ENCODE measurements at places on chromosomes 6 and 20.

DNA sequence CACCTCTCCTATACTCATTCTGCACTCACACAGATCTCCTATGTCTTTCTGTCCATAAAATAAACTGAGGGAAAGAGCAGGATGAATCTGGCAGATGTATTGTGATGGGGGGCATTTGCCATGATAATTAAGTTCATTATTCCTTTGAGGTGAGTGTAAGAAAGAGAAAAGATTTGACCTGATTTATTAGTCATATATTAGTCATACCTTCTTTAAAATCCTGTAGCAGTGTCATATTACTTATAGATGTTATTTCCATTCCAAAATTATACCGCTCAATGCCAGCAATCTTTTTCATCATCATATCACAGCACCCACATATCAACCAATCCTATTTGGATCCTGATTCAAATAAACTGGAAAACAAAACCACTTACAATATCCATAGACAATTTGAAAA lies 733.3 kb upstream of the SLC35B3 start:
- no peak for DNase-seq

DNA sequence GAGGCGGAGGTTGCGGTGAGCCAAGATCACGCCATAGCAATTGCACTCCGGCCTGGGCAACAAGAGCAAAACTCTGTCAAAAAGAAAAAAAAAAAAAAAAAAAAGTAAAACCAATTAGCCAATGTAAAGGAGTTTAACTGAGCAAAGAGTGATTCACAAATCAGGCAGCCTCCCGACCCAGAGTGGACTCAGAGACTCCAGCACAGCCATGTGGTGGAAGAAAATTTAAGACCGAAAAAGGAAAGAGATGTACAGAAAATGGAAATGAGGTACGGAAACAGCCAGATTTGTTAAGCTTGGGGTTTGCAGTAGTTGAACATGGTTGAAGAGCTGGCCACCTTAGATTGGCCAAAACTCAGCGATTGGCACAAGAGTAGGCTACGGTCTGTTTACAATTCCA lies 51.4 kb downstream of the ERMARD start:
- DNase-seq: no peak

- peak; percentile 36 for DNase-seq
Observed at GRCh38 chr6:16836144-16836981, 75.1 kb upstream of the ATXN1 start.

- DNase-seq: no peak
Observed at GRCh38 chr20:37128803-37129202, 33.0 kb upstream of the RBL1 start.

DNA sequence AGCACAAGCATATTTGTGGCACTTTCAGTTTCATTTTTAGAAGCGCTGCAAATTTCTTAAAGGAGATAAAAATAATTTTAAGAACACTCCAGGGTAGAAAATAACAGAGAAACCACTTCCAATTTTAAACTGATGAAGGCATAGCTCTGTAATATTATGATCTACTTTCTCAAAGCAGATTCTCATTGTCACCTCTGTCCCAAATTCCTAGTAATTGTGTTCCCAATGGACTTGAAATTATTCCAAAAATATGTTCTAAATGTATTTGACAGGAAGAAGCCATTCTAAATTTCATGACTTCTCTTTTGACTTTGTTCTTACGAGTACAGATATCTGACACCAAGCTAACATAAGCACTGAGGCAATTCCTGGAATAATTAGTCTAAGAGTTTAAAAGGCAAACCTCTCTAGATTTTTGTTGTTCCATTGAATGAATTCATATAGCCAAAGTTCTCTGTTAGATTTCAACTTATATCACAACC lies 140.2 kb upstream of the CARMIL1 start:
- DNase-seq: peak; percentile 34

DNA sequence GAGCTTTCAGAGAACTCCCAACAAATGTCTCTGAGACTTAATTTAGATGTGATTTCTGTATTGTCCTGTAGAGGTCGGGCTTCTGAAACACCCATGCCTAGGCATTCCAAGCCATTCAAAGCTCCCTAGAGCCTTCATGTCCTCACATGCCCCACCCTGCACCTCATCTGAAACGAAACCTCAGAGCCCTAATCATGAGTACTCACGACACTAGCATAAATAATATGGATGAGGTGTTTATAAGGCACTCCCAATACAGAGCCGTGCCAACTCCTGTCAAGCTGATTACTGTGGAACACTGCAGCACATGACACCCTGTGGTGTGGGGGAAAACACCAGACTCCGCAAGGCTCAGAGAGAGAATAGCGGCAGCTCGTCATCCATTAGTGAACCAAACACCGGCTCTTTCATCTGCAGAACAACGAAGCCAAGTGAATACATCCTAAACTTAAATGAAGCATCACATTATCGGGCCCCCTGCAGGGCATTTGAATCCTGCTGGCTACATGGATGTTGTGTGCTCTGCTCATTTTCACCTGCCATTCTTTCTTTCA lies 83.8 kb downstream of the FNDC1 start:
- peak; percentile 18 for DNase-seq

DNA sequence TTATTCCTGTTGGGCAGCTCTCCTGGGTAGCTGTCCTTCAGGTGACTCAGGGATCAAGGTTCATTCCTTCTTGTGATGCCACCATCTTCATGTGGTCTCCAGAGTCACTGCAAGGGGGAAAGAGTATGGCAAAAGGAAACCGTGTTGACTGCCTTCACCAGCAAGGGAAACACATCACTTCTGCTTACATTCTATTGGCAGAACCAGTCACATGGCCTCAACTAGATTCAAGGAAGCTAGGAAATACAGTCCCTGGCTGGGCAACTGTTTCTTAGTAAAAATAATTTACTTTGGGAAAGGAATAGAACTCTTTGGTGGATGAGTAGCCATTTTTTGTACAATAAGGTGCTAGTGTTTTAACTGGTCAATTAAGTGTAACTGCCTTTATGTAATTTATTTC lies 5.3 kb downstream of the ANKRD6 start:
- no peak for DNase-seq

- DNase-seq: no peak
Observed at GRCh38 chr20:56551571-56551970, 18.5 kb downstream of the FAM209B start.

GRCh38 chr20:49888212-49889000 lies 26.9 kb downstream of the SPATA2 start:
- peak; percentile 46 for DNase-seq

DNA sequence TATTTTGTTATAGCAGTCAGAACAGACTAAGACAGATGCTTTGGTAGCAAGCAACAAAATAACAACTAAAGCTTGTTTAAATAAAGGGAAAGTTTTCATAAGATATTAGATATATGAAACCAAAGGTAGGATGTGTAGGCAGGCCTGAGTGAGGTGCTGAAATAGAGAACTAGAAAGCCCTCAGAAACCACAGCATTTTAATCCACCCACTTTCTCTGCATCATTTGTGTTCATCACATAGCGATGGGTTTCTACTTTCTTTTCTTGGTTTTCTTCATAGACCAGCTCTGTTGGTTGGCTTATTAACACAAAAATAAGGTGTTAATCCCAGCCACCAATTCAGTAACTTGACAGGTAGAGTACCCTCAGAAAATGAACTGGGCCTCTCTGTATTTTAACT lies 58.6 kb downstream of the RPS12 start:
- DNase-seq: no peak

DNA sequence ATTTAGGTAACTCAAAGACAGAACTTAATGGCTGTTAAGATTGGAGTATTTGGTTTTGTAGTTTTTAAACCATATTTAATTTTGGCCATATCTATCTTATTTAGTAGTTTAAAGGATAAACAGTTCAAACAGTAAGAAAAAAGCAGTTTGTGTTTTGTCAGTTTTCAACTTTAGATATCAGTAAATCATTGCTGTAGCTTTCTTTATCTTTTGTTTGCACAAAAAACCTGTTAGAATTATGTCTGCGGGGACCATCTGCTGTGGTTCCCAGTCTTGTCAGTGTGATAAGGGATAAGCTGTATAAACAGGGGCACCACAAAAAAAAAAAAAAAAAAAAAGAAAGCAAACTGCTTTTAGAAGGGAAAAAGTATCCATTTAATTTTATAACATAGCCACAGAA lies 40.9 kb downstream of the CDKAL1 start:
- no peak for DNase-seq

GRCh38 chr6:21500314-21501020 lies 93.1 kb upstream of the SOX4 start:
- no peak for DNase-seq

GRCh38 chr6:22401932-22402331 lies 105.1 kb upstream of the PRL start:
- no peak for DNase-seq

GRCh38 chr6:47363736-47364135 lies 54.0 kb upstream of the TNFRSF21 start:
- DNase-seq: no peak

GRCh38 chr6:56450882-56451739 lies 191.6 kb downstream of the DST start:
- DNase-seq: no peak

DNA sequence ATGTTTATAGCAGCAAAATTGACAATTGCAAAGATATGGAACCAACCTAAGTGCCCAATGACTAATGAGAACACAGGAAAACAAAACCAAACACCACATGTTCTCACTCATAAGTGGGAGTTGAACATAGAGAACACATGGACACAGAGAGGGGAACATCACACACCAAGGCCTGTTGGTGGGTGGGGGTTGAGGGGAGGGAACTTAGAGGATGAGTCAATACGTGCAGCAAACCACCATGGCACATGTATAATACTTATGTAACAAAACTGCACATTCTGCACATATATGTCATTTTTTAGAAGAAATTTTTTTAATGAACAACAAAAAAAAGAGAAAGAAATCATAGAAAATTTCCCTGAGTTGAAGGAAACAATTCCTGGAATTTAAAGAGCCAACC lies 3.9 kb downstream of the EPM2A start:
- no peak for DNase-seq

DNA sequence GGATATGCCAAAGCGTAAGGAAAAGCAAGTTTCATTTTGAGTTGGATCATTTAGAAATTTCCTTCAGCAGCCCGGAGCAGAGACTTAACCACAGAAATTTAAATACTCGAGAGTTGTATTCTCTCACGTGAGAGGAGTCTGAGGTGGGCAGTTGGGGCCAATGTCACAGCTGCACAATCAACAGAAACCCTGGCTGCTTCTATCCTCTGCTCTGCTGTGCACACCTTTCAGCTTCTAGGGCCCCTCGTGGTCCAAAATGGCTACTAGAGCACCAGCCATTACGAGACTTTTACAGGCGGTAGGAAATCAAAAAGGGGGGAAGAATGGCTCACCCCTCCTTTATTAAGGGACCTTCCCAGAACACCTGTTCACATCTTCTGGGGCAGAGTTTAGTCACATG lies 153.9 kb downstream of the TAF4 start:
- no peak for DNase-seq

Measured in CD4-positive, alpha-beta T cell treated with Interleukin-4 for 4 hours (primary cell).